HuH-7.5 (cell line): ENCODE measurements at places on chromosomes 12 and 14.

- no peak for DNase-seq
Observed at GRCh38 chr14:60878536-60878935, 102.3 kb downstream of the TRMT5 start.

- DNase-seq, result no peak
Observed at GRCh38 chr14:58331111-58331510, 32.8 kb downstream of the ARID4A start.

DNA sequence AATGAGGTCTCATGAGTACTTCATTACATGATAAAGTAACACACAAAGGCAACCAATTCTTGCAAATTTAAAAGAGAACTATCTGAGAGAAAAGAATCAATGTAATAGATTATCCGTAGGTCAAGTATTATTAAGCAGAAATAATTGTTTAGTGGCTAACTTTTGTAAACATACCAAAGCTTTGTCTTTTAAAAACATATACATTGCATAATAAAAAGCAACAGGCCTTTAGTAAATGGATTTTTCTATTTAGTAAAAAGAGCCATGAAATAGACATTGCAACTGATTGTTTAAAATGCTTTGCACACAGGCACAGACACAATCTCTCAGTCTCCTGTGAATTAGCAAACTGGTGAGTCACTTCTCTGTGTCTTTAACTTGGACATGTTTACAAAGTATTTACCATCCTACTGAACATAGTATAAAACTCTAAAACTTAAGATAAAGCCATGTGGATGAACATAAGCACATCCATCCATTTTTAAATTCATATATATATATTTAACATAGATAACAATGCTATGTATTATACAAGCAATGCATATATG is 518.7 kb upstream of the MGAT4C start:
- no peak for DNase-seq

GRCh38 chr14:100777366-100777817 is 48.5 kb upstream of the MEG3 start:
- DNase-seq, result no peak

DNA sequence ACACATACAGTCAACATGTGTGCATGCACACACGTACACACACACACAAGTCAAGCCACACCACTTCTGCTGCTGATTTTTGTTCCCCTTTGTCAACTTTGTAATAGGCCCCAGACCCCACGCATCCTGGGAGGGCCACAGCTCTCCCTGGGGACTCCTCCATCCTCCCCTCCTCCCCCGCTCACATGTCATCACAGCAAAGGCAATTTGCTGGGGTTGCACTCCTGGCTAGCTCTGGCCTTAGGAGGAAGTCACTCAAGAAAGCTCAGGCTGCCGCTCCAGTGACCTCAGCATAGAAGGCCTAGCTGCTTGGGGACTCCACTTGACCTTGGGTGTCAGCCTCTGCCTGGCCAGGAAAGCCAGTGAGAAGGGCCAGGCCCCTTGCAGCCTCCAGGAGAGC is 27.2 kb downstream of the NGB start:
- DNase-seq, result no peak

GRCh38 chr14:56125772-56126636 is 7.8 kb downstream of the PELI2 start:
- no peak for DNase-seq

DNA sequence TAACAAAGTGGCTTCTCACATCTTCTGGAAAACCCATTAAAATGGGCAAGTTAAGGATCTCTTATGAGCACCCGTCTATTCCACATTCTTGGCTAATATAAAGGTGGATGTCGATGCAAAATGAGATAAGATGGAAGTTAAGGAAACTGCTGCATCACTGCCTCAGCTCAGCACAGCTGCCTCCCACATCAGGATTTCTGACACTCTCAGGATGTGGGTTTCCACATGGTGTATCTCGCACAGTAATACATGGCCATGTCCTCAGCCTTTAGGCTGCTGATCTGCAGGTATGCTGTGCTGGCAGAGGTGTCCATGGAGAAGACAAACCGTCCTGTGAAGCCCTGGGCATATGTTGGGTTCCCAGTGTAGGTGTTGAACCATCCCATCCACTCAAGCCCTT is 1348.0 kb downstream of the TMEM121 start:
- no peak for DNase-seq

DNA sequence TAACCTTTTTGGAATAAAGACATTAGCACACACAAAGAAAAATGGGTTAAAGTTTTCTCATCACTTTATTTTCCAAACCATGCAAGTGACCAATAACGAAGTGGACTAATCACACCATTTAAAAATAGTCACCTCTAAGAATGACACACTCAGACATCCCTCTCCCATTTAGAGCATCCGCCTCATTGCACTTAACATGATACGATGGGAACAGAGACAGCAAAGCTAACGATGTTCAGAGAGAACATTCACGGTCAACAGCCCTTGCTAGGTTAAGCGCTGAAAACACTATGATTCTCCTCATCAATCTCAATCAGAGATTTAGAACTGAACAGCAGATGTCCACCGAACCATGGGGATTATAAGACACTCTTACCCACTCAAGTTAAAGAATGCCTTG is 35.8 kb downstream of the NIN start:
- no peak for DNase-seq

GRCh38 chr12:127130506-127131124 is 1136.4 kb upstream of the TMEM132C start:
- no peak for DNase-seq

GRCh38 chr14:68677476-68677875 is 115.4 kb downstream of the ZFP36L1 start:
- DNase-seq, result no peak

DNA sequence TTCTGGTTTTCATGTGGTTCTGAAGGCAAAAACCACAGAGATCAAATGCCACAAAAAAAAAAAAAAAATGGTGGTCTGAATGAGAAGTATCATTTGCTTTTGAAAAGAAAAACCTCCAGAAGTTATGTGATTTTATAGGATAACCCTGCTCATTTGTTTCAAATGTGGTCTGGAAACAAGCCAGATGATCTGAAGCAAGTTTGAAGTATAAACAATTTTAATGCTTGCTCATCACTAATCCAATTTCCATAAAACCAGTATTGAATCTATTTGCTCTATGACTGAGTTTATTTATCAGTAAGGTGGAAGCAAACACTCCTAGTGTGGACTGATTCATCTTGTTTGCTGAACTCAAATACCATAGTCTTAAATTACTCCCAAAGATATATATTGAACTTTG is 407.3 kb upstream of the FLRT2 start:
- DNase-seq, result no peak

DNA sequence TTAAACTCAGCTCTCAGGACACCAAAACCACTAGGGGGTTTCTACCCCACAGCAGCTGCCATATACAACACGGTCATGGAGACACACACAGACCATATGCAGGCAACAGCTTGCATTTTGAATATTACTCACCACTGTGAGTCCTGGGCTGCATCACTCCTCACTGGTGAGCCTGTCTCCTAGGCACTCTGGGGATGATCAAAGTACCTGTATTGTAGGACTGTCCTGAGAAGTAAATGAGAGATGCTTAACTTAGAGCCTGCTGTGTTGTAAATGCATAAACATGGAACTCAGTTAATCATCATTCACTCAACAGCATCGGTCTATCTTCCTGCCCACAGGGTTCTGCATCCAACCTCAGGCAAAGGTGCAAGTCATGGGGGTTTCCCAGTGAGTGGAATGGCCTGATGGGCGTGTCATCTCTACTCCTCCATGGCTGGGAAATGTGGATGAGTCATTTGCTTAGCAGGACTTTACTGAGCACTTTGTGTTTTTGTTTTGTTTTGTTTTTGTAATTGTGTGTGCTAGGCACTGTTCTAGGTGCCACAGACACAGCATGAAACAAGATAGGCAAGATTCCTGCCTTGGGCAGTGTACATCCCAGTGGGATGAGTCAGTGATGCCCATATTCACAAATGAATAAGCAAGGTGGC is 1141.2 kb upstream of the TMEM132C start:
- no peak for DNase-seq

DNA sequence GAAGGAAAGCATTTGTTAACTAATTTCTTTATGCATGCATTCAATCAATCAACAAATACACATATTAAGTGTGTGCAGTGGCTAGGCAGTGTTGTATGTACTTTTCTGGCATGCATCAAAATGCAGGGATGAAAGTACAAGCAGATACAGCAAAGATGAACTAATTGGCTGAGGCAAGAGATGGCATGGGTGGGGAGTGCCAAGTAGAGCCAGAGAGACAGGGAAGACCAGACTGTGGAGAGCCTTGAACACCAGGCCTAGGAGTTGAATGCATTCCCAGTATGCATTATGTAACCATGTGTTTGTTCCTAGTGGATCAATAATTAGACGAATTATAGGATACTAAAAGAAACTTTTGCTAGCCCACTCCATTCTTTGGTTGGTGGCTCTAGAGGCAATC is 17.3 kb upstream of the LMNTD1 start:
- DNase-seq, result no peak

DNA sequence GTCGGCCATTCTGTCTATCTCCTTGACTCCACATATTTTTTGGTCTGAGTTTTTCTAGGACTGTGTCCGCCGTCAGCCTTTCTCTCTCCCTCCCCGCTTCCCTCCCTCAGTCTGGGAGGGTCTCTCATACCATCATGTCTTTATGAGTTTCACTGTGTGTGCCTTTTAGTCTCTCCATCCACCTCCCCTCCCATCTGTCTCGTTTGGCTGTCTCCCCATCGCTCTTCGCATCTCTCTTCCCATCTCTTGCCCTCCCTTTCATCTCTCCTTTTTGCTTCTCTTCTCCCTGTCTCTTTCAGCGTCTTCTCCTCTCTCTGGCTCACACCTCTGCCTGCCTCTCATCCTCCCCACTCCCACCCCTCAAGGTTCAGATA is 6.9 kb upstream of the CISTR start:
- DNase-seq, result no peak

DNA sequence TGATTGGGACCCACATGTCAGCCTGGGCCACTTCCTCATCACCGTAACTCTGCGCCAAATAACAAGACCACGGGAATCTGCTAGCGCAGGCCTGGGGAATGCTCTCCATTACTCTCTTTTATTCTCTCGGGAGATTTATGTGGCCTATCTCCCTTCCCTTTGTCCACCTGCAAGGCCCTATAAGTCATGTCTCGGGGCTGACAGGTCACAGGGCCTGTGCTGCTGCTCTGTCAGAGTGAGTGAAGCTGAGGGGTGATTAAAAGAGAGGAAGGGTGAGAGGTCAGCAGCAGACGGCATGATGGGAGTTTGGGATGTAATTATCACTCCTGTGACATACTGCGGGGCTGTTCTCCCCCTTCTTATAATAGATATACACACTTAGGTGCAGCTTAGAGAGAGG is 26.2 kb upstream of the GPATCH2L start:
- no peak for DNase-seq

DNA sequence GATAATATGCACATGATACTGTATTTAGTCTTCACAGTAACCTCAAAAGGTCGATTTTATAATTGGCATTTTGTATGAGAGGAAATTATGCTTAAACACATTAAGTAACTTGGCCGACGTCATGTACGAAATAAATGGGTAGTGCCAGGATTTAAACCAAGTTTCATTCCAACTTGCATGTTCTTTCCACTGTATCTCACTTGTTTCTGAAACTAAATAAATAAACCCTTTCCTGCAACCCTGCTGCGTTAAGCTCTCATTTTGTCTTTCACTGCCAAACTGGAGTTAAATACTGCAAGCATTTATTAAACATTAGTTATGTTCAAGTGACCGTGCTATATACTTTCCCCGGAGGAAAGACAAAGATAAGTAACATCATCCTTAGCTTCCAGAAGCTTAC is 293.9 kb upstream of the PRKD1 start:
- no peak for DNase-seq

DNA sequence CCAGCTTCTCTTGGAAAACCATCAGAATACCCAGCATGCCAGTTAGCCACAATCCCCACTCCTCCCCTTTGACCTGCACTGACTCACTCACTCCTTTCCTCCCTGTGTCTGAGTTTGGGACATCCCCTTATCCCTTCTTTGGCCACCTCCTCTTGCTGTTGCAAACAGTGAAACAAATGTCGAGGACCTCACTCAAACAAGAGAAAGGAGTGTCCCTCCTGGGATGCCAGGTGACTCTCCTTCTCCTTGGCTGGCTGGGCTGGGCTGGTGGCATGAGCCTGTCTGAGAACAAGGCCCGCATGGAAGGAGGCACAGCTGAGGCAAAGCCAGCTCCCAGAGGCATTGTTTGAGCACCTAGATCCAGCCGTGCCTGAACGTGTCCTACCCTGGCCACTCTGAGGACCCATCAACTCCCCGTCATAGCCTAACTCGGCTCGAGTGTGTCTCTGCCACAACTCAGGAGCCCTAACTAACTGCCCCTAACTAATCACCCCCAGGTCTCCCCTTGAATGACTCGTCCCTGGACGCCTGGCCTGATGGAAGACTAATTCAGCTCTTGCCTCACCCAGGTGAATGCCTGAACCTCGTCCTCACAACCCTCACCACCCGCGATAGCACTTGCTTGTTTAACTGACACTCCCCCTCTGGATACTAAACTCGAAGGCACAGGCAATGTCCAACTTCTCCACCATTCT is 43.0 kb downstream of the NCOR2 start:
- no peak for DNase-seq

- DNase-seq, result no peak
Observed at GRCh38 chr12:132776816-132777568, 15.4 kb upstream of the ANKLE2 start.

DNA sequence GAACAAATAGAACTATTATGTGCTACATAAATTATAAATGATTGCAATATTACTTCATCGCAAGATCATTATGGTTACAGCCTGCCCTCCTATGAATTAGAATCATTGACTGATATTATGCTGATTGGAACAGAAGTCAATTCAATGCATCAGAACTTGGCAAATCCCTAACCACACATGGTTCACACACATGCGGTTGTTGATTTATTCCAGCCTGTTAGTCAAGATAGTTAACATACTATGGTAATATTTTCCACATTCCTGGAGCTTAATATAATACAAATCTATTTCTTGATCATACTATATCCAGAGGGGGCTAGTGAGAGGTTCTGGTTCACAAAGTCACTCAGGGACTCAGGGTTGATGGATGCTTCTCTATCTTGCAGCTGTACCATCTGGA is 9.7 kb upstream of the CACNA1C start:
- DNase-seq, result no peak

DNA sequence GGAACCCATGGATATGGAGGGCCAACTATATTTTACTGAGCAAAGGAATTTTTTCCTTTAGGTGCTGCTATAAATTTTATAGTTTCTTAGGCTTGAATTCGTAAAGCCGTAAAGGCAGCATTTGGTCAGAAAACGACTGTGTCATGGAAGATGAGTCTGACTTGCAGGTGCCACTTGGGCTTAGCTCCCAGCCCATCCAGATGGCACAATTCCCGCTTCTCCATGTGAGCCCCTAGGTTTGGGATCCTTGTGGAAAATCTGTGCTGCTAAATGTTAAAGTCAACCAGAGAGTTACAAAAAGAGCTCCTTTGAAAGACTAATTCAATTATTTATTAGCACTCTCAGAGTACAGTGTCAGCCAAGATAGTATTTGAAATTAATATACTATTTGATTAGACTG is 120.1 kb upstream of the NPAS3 start:
- DNase-seq, result no peak

DNA sequence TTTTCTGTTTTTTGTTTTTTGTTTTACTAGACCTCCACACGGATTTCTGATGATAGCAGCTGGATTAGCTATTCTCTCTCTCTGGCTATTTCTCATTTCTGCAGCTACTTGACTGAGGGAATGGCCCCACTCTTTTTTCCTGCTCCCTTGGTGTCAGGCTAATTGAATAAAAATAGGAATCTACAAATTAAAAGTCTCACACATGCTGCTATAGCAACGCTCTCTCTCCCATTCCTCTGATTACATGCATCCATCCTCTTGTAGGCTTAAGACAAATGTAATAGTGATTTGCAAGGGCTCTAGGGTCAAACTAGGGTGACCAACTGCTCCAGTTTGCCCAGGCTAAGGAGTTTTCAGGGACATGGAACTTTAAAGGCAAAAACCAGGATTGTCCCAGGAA is 221.8 kb downstream of the PHLDA1 start:
- no peak for DNase-seq
